PC-3 (cell line): ENCODE measurements at places on chromosomes 16 and 17.

DNA sequence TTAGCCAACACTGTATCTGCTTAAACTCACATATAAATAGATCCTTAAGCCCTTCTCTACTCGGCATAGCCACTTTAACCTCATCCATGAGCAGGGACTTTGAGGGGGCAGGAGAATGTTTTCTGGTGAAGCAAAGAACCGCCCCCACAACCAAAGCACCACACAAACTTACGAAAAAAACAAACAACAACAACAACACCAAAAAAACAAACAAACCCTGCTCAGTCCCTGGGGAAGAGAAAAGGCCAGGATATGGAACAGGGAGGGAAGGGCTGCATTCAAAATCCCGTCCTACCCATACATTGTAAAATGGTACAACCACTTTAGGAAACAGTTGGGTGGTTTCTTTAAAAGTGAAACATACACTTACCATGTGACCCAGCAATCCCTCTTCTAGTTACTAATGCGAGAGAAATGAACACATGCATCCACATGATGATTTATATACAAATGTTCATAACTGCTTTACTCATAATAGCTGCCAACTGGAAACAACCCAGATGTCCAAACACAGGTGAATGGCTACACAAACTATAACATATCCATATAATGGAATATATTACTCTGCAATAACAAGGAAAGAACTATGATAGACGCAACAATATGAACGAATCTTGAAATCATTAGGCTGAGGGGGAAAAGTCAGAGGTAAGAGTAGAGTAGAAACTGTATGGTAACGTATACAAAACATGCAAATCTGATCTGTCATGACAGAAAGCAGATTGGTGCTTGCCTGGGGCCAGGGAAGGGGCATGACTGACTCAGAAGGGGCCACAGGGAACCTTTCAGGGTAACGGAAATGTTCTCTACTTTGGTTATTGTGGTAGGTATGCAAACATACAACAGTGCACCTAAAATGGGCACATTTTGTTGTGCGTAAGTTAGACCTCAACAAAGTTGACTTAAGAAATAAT is 37.7 kb upstream of the TOB1 start:
- peak; percentile 80 for DNase-seq

DNA sequence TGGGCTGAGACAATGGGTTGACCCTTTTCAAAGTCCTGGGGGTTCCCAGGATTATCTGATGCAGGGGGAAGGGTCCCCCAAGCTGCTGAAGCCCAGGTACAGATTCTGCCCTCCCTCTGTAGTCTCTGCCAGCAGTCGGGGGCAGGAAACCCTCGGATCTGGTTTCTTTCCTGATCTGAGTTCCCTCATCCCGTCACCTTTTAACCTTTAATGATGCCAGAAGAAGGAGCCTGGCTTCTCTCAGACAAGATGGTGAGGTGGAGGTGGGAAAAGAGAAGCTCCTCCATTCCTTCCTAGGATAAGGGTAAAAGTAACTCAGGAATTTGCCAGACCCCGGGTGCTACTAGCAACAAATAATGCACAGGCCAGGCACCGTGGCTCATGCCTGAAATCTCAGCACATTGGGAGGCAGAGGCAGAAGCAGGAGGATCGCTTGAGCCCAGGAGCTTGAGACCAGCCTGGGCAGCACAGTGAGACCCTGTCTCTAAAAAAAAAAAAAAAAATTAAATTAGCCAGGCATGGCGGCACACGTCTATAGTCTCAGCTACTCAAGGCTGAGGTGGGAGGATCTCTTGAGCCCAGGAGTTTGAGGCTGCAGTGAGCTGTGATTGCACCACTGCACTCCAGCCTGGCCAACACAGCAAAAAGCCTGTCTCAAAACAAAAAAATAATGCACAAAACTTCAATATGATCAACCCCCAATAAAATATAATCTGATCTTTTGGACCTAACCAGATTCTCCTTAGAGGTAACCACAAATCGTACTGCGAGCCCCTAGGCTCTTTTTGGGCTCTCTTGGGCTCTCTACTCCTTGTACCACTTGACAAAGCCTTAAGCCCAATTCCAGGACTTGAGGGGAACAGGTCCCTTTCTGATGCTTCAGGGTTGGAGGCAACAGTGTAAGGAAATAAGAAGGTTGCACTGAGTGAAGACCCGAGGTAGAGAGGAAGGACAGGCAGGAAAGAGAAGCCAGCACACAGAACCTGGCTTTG is 5.7 kb downstream of the CDC42EP4 start:
- DNase-seq, result no peak

- no peak for DNase-seq
These were observed 4.4 kb downstream of the TMEM204 start for GRCh38 chr16:1537763-1538289.

DNA sequence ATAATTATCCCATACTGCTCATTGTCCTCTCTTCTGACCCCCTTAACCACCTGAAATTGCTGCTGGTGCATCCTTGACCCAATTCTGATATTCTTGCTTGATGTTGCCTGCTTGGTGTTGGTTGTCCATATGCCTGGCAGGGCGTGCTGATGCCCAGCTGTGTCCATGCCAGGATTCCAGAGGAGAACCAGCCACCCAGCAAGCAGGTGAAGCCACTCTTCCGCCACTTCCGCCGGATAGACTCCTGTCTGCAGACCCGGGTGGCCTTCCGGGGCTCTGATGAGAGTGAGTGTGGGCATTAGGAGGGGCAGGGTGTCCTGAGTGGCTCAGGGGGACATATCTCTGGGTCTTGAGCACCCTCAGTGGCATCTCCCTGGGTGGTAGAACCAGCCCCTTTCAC is 11.4 kb downstream of the RAPGEFL1 start:
- no peak for DNase-seq

DNA sequence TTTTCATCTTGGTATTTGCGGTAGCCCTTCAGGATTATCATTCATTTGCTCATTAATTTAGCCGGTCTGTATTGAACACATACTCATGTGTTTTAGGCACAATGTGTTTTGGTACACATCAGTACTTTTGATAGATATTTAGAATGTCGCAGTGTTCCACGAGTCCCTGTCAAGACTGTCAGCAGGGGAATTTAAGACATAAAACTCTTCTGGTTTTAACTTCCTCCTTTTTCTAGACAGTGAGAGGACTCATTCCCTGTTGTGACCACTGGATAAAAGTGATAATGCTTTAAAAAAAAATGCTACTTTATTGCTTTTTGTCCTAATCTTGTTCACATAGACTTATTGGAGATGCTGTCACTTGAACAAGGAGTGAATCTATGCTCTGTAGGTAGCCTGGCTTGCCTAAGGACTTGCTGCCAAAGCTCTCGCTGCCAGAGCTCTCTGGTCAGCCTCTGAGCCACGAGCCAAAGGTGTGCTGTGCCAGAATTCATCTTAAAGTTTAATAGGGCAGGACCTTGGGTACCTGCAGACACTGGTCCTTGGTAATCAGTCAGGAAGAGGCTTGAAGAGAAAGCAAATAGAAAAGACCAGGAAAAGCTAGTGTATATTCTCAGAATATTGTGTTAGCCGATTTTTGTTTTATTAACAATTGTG is 5.4 kb downstream of the DCAF7 start:
- DNase-seq, result no peak

DNA sequence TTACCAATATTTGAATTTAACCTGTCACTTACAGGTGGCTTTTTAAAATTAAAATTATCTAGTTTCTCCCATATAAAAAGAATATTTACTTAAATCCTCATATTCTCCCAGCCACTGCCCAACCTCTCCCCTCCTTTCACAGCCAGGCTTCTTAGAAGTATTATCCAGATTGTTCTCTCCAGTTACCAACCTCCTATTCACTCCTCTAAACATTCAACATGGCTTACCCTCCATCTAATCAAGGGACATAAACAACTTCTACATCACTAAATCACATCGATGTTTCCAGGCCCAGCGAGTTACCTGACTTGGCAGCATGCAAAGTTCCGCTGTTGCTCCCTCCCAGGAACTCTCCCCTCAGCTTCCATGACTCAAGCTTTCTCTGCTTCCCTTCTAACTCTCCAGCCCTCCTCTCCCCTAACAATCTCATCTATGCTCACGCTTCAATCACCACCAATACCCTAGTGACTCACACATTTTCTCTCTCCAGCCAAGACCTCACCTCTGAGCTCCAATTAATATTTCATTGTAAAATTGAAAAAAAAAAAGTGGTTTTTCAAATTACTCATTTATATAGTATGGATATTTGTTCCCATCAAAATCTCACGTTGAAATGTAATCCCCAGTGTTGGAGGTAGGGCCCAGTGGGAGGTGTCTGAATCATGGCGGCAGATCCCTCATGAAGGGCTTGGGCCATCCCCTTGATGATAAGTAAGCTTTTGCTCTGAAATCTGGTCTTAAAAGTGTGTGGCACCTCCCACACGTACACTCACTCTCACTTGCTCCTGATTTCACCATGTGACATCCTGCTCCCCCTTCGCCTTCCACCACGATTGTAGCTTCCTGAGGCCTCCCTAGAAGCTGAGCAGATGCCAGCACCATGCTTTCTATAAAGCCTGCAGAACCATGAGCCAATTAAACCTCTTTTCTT is 88.5 kb downstream of the HELZ start:
- DNase-seq, result peak; percentile 78

DNA sequence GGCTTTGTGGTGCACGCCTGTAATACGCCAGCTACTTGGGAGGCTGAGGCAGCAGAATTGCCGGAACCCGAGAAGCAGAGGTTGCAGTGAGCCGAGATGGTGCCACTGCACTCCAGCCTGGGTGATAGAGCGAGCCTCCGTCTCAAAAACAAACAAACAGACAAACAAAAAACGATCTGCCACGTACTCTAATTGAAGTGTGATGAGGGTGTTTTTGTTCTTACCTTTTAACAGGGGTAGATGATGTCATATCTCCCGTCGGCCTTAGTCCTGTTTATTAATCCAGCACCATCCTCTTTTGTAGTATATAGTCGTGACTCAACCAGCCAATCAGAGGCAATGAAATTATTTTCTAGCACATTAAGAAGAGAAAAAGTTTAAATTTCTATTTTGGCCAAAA is 58.5 kb downstream of the IQCK start:
- no peak for DNase-seq

DNA sequence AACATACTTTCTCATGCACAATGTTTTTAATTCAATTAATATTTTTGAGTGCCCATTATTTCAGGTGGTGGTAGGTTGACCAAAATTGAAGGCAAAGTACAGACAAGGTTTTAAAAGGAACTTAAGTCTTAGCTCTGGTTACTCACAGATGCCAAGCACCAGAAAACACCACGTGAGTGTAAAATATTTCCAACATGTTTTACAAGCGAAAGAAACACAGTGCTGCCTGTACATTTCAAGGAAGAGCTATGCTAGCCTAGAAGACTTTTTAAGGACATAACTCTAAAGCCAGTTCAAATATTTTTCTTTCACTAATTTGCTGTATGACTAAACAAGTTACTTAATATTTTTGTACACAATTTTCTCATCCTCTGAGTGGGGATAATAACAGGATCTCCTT is 736.4 kb upstream of the GOT2 start:
- DNase-seq, result no peak

GRCh38 chr17:47252209-47252608 is 1.4 kb upstream of the ITGB3 start:
- no peak for DNase-seq
